NCI-H1930 (cell line): ENCODE measurements at places on chromosomes 5 and 9.

- no peak for DNase-seq
Measured at GRCh38 chr5:4001004-4001403, 405.4 kb downstream of the IRX1 start.

- no peak for DNase-seq
Measured at GRCh38 chr5:83055166-83055565, 22.0 kb downstream of the TMEM167A start.

DNA sequence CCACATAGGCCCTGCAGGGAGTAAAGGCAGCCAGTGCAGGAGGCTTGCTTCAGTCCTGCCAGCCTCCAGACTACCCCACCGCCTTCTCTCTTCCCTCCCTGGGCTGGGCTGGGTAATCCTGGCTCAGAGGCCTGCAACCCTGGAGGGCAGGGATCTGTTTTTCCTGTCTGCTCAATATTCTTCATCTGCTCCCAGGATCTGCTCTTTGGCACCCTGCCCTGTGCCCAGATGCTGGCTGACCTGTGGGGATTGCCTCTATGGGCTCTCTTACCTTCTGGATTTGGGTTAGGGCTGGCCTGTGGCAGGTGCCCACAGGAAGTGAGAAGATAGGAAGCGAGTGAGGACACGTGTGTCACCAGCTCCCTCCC is 7.3 kb upstream of the ANGPTL2 start:
- DNase-seq = no peak

- DNase-seq = no peak
Measured at GRCh38 chr9:129667850-129668249, 2.4 kb downstream of the PRRX2 start.

DNA sequence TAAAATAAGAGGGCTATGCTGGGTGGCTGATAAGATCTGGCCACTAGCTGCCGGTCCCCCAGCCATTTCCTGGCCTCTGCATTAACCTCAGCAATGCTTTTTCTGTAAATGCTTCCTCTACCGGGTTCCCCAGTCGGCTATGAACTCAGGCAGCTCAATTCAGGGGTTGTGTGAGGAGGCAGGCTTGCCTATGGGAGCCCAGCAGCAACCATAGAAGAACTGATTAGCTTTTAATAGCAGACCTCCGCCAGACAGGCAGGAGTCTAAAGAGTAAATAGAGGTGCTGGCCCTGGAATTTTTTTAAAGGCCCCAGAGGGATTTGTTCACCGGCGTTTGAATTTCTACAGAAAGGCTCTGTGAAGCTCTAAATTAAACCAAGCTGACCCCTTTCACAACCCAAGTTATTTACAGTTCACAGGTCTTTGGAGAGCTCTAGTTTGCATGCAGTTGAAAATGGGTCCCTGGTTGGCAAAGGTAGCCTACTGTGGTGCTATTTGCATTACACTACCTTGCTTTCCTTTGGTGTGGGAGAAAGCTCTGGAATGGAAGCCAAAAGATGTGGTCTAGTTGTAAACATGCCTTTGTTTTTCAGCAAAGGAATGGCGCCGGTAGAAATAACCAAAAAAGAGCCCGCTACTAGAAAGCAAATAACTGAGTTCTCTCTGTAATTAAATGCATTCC is 289.7 kb upstream of the SEMA6A start:
- no peak for DNase-seq

- no peak for DNase-seq
Measured at GRCh38 chr5:176152191-176152929, 85.9 kb upstream of the SIMC1 start.
